MG63 (cell line): ENCODE measurements at places on chromosomes 5 and 9.

- no peak for DNase-seq
Observed at GRCh38 chr5:85305766-85306165, 921.1 kb upstream of the EDIL3 start.

DNA sequence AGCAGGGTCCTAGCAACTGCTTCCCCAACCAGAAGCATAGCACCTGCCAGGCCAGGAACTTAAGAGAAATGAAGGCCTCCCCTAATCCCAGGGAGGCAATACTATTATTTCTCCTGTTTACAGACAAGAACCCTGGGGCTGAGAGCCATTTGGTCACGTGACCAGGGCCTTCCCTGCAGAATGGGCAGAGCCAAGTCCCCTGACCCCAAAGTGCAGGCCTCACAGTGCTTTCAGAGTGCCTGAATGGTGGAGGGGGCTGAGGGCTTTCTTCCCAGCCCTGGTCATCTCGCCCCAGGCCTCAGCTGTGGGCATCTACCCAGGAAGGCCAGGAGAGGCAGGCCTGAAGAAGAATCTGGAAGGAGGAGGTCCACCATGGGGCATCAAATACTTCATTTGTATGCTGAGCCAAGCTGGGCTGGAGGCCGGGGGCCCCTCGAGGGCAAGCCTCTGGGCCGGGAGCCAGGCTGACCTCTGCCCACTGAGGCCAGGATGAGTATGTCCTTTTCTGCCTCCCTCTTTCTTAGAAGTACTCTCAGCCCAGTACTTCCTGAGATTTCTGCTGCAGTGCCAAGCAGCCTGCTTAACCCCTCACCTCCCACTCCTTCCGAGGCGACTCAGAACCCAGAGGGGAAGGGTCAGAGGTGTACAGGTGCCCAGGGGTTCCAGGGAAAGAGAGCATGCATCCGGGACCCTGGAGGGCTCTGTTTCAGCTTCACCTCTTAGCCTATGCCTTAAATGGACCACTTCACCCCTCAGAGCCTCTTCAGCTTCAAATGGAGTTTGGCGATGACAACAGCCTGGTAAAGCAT is 18.9 kb upstream of the DUSP1 start:
- DNase-seq, result peak; percentile 97

- no peak for DNase-seq
Observed at GRCh38 chr9:85745203-85745602, 3.4 kb upstream of the AGTPBP1 start.

- no peak for DNase-seq
Observed at GRCh38 chr5:59645380-59645779, 248.1 kb downstream of the PDE4D start.

DNA sequence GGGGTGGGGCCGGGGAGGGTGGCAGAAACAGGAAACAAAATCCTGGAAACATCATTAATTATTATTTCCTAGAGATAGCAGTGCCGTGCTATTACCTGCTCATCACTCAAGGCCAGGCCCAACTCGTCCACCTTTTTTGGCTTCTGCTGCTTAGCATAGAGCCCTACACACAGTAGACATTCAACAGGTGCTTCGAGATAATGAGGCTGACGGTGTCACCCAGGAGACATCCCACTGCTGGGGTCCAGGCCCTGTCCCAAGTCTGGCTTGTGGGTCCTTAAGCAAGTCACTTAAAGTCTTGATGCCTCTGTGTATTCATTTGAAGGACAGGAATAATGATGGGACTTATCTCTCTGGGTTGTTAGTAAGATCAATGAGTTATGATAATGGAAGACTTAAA is 506.6 kb downstream of the BNC2 start:
- no peak for DNase-seq

DNA sequence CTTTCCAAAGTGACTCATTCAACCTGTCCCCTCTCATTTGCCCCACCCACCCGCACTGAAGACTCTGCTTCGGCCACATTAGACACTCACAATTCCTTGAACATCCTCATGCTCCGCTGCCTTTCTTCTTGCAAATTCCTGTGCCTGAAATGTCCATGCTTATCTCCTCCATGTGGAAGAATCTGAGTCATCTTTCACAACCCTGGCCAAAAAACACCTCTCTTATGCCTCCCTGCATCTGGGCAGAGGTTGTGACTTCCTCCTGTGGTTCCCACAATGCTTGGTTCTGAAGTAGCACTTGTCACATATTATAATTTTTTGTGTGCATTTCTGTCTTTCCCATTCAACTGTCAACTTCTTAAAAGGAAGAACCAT is 238.6 kb downstream of the ENC1 start:
- DNase-seq, result no peak

- DNase-seq, result no peak
Observed at GRCh38 chr5:139574641-139575312, 13.6 kb downstream of the UBE2D2 start.

- DNase-seq, result peak; percentile 86
Observed at GRCh38 chr5:88860501-88860900, 22.5 kb downstream of the MEF2C start.

DNA sequence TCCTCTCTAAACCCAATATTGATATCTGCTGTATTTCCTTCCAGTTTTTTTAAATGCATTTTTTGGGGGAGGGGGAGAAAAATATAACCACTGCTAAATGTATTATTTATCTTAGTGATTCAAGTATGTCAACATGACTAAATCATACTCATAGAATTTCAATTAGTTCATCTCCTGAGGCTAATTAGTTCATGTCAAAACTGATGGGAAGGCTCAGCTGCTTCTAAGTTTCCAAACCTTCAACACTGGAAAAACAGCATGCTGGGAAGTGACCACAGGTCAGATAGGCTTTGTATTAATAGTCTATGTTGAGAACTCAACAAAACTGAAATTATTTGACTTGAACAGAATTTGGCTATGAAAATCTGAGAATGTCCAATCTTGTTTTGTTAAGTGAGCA is 118.7 kb downstream of the TTLL11 start:
- no peak for DNase-seq

DNA sequence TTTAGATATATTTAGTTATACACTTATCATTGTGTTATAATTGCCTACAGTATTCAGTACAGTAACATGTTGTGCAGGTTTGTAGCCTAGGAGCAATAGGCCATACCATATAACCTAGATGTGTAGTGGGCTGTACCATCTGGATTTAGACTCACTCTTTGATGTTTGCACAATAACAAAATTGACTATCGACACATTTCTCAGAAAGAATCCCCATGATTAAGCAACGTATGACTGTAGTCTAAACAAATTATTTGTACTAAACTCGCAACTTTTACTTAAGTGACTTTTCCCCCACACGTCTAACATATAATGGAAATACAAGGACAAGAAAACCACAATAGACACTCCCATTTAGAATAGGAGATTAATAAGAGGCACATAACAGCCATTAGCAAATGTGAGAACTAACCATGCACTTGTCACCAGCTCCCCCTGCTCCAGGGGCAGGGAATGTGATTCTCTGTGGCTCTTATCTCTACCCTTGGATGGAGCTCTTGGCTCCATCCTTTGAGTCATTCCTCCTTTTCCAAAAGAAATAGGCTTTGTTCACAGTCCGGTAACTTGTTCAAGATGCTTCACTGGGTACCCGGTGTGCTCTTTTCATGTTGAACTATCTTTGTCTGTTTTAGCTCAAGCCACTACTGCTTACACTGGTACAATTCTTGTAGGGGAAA is 8.7 kb upstream of the B4GALT1 start:
- DNase-seq, result no peak

- DNase-seq, result no peak
Observed at GRCh38 chr5:151798674-151799073, 26.9 kb downstream of the G3BP1 start.
